ENCODE measurements at places on chromosomes 7 and 10.

DNA sequence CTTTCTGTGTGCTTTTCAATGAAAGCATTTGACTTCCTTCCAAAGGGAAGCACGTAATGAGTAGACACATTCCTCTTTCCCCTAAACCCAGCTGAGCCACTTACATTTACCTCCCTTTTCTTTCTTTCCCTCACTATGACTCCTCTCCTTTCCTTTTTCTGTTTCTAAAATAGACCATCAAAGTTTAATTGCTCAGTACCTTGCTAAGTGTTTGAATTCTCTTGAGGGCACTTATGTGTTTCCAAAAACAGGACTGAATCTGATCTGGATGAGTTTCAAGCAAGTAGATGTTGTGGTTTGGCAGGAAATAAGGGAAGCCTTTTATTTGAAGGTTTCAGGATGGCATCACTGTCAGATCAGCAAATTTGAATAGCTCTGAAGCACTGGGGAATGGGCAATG is 396.2 kb downstream of the REEP3 start:
- DNase-seq, result no peak

GRCh38 chr7:108290459-108291151 is 160.4 kb upstream of the LAMB4 start:
- no peak for DNase-seq

DNA sequence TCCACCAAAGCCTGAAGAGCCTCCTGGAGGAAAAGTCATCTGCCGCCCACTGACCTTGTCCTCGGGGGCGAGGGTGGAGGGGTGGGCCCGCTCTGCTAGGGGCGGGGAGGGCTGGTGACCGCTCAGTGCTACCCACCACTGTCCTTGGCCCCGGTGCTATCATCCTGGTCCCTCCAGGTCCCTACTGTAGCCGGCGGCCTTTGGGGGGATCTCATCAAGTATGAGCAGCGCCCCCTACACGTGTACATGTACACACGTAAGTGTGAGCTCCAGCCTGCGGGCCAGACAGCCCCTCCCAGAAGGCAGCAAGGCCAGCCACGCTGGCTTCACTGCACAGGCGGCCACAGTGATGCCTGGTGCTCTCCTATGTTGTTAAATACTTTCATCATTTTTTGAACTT is 19.6 kb downstream of the TTYH3 start:
- no peak for DNase-seq

DNA sequence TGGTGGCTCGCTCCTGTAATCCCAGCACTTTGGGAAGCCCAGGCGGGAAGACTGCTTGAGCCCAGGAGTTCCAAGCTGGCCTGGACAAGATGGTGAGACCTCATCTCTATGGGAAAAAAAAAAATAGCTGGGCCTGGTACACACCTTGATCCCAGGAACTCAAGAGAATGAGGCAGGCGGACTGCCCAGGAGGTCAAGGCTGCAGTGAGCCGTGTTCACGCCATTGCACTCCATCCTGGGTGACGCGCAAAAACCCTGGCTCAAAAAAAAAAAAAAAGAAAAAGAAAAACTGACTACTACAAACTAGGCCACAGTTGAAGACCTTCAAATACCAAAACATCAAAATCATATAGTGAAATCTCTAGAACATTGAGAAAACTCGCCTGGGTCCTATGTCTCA is 3.9 kb downstream of the BRAT1 start:
- DNase-seq, result no peak

DNA sequence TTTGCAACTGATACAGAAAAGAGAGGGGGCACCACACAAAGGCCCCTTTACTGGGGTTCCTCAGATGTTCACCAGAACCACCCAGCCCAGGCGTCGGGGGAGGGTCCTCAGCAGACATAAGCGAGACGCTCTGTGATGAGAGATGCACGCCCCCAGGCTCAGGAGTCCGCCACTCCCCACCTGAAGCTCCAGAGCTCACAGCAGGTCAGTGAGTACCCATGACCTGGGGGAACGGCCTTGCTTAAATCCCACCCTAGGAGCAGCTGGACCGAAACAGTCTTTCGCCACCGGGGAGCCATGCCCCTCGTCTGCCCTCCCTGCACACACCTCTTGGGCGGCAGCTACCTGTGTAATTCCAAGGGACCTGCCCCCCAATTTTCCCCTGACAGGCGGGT is 2.8 kb downstream of the CRYGN start:
- no peak for DNase-seq

DNA sequence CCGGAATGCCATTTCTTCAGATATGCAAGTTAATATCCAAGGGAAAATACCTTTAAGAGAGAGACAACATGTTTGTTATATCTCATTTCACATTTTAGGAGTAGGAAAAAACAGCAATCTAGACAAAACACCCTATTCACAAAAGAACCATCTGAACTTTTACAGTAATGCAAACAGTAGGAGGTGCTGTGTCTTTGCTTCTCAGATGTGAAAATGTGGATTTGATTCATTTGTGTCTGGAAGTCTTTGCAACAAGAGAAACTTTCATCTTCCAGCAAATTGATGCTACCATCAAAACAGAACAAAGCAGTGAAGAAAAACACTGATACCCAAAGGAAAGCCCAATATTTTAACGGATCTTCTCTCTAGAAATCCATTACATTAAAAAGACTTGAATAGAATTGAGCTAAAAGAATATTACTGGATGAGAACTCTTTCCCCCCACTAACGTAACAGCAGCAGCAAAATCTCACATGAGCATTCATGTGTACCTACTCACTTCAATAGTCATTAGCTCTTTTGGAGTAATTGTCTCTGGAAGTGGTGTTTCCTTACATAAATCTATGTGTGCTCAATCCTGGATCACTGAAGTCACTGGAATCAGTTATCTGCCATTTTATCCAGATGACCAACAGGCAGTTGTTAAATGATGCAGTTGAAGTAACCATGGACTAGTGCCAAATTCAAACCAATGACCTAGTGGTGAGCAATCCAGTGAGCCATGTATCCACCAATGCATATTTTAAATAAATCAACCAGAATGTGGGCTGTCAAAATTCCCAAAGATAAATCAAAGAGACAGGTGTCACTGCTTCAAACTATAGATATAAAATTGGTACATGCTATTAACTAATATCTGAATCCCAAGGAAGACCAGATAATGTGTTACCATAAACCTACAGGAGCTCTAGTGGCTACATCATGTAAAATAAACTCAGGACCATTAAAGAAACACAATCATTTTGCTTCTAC is 1.8 kb downstream of the SEMA3C start:
- DNase-seq, result no peak

All from activated T-helper 1 cell treated with anti-CD3 and anti-CD28 coated beads, Interleukin-2, amount 50 U/mL, for 16 hours (primary cell).